ENCODE measurements at places on chromosomes 4 and X.

GRCh38 chrX:127138218-127138617 is 318.7 kb downstream of the PRR32 start:
- no peak for DNase-seq

GRCh38 chr4:39442998-39443397 is 15.7 kb downstream of the RPL9 start:
- DNase-seq: no peak

DNA sequence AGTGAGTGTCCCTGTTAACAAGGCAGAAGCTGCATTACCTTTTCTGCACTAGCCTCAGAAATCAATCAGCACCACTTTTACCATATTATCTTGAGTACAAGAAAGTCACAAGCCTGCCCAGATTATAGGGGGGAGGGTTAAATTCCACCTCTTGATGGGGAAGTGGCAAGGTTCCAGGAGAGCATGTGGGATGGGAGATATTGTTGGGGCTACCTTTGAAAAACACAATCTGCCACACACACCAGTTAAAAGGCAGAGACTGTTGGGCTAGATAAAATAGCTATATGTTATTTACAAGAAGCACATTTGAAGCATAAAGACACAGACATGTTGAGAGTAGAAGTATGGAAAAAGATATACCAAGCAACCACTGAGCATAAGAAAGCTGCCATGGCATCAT is 6.6 kb upstream of the AVPR2 start:
- DNase-seq: no peak

GRCh38 chr4:64776820-64777219 is 367.6 kb upstream of the TECRL start:
- no peak for DNase-seq

DNA sequence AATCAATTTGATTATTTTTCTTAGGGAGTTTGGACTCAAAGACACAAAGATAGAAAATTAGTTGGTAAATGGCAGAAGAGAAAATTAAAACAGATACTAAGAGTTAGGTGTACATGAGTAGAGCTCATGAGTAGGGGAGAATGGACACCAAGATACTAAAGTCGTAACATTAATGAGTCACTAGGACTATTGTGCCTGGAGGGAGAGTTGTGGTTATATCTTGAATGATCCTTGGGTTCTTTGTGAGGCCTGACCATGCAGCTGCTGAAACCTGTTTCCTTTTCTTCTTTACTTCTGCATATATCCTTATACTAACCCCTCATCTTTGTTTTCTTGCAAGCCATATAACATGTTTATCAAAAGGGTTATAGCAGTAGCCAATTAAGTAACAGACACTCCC is 532.8 kb downstream of the RPA4 start:
- DNase-seq: no peak

DNA sequence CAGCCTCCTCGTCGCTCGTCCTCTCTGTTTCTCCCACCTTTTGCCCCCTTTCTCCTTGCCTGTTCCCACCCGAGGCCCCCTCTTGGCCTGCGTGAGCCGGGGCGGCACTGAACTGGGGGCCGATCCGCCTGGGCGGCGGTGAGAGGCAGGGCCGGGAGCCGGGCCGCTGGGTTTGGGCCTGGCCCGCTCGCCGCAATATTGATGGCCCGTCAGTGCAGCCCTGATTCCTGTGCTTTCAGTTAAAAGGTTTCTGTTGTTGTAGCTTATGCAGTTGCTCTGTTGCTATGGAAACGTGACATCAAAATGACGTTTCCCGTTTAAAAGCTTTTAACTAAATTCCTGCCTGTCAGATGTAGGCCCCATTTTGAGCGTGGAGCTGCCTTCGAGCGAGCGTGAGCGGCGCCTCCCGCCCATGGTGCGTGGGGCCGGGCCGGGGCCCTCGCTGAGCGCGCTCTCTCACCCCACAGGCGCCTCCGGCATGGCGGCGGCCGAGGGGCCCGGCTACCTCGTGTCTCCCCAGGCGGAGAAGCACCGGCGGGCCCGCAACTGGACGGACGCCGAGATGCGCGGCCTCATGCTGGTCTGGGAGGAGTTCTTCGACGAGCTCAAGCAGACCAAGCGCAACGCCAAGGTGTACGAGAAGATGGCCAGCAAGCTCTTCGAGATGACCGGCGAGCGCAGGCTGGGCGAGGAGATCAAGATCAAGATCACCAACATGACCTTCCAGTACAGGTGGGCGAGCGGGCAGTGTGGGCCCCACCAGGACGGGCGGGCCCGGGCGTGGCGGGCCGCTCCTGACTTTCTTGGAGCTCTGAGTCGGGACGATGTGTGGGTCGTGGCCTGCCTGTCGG is at the start of gene MSANTD1:
MSANTD1 (plus strand) TSS at position 349 of the 851 bp plus-strand sequence; CDS start at position 413, 64 bp downstream.
- no peak for DNase-seq

GRCh38 chr4:138898282-138898681 is 117.3 kb upstream of the NOCT start:
- DNase-seq: no peak

DNA sequence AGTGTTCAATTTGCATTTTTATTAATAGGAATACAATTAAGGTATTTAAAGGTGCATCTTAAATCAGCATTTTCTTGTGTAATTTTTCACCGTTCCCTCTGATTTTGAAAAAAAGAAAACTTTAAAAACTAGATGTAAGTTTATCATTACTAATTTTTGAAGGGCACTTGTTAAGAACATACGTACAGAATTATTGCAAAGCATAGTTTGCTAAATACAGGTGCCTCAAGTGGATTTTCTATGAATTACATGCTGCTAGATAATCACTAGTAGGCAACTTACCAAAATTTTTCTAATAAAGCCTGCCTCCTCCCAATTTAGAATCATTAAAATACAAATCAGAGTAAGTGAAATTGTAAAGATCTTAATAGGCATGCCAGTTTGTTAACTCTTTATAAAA is 8.5 kb downstream of the CNKSR2 start:
- DNase-seq: peak; percentile 19

GRCh38 chr4:36317721-36318120 is 36.3 kb downstream of the DTHD1 start:
- no peak for DNase-seq

- DNase-seq: no peak
Observed at GRCh38 chr4:124903995-124904722, 191.6 kb upstream of the ANKRD50 start.

All from NCI-H446 (cell line).